ENCODE measurements at places on chromosomes 16 and 17.

DNA sequence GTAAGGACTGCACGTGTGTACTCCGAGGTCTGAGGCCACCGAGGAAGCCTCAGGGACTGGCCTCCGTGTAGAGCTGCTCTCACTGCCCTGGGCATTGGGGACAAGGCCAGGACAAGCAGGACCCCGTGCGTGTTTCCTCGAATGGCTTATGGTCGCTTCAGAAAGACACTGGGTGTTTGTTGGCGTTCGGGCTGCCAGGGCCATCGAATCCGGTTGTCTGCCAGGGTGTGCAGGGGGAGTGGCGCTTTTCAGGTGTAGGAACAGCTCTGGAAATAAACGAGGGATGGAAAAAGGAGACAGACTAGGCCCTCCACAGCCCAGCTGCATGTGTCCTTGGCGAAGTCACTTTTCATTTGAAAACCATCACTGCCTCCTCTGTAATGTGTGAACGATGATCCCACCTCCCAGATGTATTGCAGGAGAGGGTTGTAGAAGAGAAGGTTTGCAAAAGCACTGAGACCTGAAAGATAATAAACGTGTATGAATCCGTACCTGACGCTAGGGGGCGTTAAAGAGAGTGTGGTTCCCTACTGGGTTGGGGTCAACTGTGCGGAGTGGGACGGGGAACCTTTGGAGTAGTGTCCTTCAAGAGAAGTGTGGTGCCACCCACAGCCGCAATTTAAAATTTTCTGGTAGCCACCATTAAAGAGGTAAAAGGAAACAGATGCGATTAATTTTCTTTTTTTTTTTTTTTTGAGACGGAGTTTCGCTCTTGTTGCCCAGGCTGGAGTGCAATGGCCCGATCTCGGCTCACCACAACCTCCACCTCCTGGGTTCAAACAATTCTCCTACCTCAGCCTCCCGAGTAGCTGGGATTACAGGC lies 2.1 kb upstream of the ZSCAN10 start:
- DNase-seq = peak; percentile 59

- no peak for DNase-seq
Observed at GRCh38 chr17:2062571-2063183, 7.8 kb downstream of the HIC1 start.

GRCh38 chr17:72945473-72945872 lies 147.0 kb downstream of the SLC39A11 start:
- no peak for DNase-seq

DNA sequence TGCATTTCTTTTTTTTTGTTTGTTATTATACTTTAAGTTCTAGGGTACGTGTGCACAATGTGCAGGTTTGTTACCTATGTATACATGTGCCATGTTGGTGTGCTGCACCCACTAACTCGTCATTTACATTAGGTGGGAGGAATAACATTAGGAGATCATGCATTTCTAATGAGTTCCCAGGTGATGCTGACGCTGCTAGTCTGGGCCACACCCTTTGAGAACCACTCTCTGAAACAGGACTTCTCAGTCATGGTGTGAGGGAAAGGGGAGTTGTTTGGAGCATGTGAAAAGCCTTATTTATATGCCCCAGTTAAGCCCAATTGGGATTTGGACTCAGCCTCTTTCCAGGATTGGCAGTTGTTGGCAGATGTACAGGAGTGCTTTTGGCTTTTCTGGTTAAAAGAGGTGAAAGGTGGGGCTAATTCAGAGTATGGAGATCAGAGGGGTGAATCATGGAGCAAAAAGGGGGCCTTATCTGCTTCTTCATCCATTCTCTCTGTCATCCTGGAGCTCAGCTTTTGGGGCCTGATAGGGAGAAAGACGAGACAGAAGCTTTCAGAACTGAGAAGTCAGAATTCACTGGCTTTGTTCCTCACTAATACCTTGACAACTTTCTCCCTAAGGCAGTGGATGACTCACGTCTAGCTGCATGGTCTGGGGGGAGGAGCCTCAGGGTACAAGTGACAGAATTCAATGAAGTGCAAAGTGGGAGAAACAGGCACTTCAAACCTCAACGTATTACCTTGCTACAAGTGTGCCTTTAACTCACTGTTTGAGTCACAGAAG lies 180.0 kb upstream of the CACNG3 start:
- DNase-seq = no peak
